ENCODE measurements at places on chromosomes 7 and 10.

DNA sequence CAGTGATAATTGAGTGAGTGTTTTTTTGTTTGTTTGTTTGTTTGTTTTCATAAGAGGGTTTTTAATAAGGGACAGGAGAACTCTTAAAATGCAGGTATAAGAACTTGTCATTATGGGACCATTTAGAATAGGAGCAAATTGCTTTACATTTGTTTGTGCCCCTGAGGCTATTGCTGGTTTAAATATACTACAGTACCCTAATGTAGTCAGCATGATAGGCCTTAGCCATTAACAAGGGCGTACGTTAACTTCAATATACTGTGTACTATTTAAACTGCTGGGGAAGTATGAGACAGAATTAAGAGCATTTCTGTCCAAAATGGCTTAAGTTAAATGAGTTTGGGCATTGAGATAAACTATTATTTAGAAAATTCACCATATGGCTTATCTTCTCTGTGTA lies 26.2 kb downstream of the PRKAR2B start:
- DNase-seq: no peak

GRCh38 chr7:42690794-42691639 lies 220.9 kb downstream of the C7orf25 start:
- no peak for DNase-seq

GRCh38 chr7:36366718-36367560 lies 22.7 kb upstream of the ANLN start:
- DNase-seq: peak; percentile 92

- no peak for DNase-seq
Observed at GRCh38 chr10:132304756-132305509, 2.8 kb downstream of the STK32C start.

DNA sequence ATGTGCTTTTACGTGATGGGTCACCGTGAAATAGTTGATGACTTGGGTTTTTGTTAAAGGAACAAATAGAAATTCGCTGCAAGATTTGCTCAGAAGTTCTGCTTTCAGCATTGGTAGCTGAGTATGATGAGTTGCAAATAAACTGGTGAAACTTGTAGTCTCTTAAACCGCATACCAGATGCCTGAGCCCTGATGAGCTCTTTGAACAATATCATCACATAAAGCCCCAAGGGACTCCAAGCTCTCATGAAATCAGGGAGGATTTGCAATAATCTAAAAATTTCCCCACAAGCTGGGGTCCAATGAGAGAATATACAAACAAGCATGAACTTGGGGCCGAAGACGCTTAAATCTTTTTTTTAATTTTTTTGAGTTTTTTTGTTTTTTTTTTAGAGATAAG lies 312.4 kb downstream of the CALN1 start:
- DNase-seq: no peak

GRCh38 chr10:68125772-68126171 lies 16.5 kb downstream of the MYPN start:
- DNase-seq: no peak

GRCh38 chr7:151244841-151245346 lies 3.6 kb downstream of the SMARCD3 start:
- no peak for DNase-seq

GRCh38 chr10:101843032-101844021 lies at the start of gene KCNIP2:
Gene KCNIP2, minus strand, starts transcription at chr10:101843800. Its CDS starts 232 bp downstream, at chr10:101843568.
- peak; percentile 57 for DNase-seq

DNA sequence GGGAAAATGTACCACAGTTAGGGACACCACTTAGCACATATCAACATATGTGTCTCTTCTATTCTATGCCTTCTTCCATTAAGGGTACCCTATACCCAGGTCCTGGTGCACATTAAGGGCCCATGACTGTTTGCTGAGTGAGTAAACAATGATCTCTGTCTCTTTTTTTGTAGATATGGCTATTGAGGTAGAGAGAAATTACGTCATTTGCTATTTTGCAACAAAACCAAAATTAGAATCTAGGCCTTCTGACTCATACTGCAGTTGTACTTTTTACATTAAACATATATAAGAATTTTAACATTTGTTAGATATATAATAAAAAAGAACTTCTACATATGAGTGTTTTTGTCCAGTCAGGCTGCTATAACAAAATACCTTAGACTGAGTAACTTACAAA lies 683.2 kb upstream of the LRRN3 start:
- no peak for DNase-seq

DNA sequence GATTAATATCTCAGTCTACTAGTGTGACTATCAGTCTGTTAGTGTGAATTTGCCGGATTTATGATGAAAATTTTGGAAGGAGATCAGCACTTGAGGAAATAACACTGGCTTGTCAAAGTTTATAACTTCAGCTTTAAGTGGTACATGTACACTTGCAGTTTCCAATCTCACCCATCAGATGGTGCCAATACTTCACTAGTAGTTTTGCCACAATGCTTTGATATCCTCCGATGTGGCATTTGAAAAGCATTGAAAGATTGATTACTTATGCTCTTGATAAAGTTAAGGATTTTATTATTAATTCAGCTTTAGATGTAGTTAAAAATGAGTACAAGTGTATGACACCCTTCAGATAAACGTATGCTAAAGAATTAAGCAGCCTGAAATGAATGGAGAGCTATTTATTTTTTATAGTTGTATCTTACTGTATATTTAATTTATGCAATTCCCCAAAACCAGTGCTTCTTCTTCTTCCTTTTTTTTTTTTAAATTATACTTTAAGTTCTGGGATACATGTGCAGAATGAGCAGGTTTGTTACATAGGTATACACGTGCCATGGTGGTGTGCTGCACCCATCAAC lies 98.2 kb downstream of the ANLN start:
- no peak for DNase-seq
